ENCODE measurements at places on chromosomes 4 and X.

- no peak for DNase-seq
Observed at GRCh38 chr4:140049849-140050637, 103.9 kb downstream of the MAML3 start.

GRCh38 chrX:107000013-107000515 lies at the start of gene MORC4:
Gene MORC4 (minus strand): TSS chrX:107000212. CDS start chrX:106999969, 243 bp downstream.
- DNase-seq, result peak; percentile 58

- DNase-seq, result peak; percentile 44
Observed at GRCh38 chrX:154750301-154751202, at the start of gene GAB3. Gene GAB3 (minus strand): TSS chrX:154751077. CDS start chrX:154751025, 52 bp downstream.

DNA sequence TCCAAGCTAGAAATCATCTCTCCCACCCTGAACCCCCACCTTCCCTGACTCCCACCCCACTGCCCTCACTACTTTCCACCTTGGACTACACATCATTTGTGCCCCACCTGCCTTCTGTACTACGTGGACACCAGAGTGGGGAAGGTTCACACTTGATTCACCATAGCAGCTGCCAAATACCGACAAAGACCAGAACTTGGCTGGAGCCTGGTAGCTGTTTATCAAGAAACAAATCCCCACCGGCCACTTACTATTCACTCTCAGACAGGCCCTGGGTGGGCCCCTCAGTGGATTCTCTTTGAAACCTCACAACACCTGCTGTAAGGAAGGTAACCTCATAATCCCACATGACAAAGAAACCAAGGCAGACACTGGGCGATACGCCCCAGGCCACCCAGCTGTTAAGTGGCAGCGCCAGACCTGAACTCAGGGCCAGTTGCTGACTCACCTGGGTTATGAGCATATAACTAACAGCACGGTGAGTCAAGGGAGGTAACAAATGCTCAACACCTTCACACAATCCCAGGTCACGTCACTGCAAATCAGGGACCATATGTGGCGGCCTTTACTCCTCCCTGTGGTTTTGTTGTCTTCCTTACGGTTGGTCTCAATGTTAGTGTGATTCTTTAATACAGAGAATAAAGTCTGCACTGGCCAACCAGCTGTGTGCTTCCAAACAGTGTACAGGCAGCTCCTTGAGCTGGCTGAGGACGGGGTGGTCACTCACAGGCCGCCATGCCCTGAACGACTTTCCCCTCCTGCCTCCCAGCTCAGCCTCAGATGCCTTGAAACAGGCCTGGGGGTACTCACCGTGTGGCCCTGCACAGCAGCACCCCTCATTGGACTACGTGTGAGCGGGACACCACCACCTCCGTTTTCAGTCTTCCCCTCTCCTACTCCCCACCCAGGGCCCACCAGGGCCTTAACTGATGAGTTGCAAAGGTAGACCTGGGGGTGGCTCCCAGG lies 7.5 kb downstream of the WDR1 start:
- no peak for DNase-seq

- DNase-seq, result no peak
Observed at GRCh38 chr4:108919226-108919893, 156.5 kb upstream of the ETNPPL start.

DNA sequence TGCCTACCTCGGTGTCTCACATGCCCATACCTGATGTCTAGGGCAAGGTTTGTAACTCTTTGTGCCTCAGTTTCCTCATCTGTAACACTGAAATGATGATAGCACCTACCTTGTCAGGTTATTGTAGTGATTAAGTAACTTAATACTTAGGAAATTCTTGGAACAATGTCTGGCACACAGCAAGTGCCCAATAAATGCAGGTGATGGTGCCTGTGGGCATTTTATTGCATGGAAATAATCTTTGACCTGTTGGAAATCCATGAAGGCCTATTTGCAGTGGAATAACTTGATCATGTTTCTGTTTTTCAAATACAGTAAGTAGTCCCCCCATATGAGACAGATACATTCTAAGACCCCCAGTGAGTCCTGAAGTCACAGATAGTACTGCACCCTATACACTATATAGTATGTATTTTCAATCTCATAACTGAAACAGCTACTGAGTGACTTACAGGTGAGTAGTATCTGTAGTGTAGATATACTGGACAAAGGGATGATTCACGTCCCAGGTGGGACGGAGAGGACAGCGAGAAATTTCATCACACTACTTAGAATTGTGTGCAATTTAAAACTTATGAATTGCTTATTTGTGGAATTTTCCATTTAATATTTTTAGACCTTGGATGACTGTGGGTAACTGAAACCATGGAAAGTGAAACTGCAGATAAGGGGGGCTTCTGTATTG lies 42.1 kb downstream of the AFF1 start:
- DNase-seq, result no peak

GRCh38 chr4:108148316-108148715 lies 20.4 kb downstream of the LEF1 start:
- DNase-seq, result no peak

GRCh38 chrX:27599928-27600327 lies 9.8 kb downstream of the DCAF8L2 start:
- DNase-seq, result no peak

- DNase-seq, result no peak
Observed at GRCh38 chrX:127124871-127125270, 305.3 kb downstream of the PRR32 start.

- no peak for DNase-seq
Observed at GRCh38 chrX:20980426-20980825, 393.8 kb upstream of the CNKSR2 start.

- DNase-seq, result no peak
Observed at GRCh38 chr4:2423695-2424094, 4.9 kb downstream of the CFAP99 start.

DNA sequence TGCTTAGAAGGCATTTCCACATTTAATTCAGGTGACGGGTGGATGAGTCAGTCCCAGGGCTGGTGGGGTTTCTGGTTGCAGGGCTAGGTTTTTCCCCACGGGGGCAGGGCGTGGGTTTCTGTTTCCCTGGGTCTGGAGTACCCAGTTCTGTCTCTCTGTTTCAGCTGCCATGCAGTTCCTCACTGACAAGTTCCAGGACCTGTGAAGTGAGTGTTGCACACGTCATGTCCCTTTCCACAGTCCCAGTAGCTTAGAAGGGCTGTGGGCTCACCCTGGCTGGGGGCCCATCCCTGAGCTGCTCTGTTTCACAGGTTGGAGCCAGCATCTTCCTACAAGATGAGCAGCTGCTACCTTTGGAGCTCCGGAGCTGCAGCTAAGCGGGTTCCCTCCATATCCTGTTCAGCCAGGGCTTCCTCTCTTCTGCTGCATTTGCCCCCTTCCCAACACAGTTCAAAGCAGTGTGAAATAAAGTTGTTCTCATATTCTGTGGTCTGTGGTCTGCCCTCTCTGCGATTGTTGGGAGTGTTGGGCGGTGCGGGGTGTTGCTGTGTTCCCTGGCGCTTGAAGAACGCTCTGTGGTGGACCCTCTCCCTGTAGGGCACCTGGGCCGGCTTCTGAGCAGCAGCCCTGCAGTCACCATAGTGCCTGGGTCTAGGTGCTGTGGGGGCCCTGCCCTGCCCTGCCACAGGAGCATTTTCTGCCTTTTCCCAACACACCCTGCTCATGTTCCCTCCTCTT lies 3.9 kb downstream of the LOC101059915 start:
- DNase-seq, result no peak

- no peak for DNase-seq
Observed at GRCh38 chrX:63739885-63740284, 45.1 kb downstream of the ARHGEF9 start.

- DNase-seq, result no peak
Observed at GRCh38 chr4:65467068-65467680, 203.1 kb downstream of the EPHA5 start.

GRCh38 chr4:129916991-129917390 lies 821.0 kb downstream of the C4orf33 start:
- DNase-seq, result no peak

DNA sequence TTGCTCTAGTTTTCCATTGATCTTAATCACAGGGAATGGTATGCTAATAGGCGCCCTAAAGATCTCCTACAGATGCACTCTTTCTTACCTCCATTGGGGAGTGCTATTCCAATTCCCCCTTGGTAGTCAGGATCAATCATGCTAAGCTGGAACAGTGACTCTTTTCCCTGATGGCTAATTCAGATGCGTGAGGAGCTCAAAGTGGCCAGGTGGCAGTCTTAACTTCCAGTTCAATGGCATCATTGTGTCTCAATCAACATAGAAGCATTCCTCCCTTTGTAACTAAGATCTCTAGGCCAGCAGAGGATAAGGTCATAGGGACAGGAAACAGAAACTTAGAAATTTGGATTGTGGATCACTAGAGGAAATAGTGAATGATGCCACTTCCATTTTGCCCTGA lies 216.8 kb downstream of the GRID2 start:
- DNase-seq, result no peak

- DNase-seq, result peak; percentile 49
Observed at GRCh38 chr4:101730291-101731117, 60.0 kb upstream of the BANK1 start.

DNA sequence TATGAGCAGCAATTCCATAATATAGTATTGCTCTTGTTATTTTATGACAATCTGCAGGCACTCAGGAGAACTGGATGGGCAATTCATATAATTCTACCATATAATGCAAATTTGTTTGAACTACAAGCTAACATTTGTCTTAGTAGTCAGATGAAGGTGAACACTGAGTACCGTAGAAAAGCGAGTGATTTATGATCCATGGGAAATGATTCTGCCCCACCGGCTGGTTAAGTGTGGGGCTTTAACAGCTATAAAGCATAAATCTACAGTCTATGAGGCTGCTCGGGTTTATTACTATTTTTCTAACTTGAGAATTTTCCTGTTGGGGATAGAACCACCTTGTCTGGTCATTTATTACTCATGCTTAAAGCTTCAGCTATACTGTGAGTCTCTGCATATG lies 275.5 kb downstream of the PCDH10 start:
- DNase-seq, result no peak

- peak; percentile 2 for DNase-seq
Observed at GRCh38 chrX:66042307-66043077, 2.6 kb upstream of the VSIG4 start.

DNA sequence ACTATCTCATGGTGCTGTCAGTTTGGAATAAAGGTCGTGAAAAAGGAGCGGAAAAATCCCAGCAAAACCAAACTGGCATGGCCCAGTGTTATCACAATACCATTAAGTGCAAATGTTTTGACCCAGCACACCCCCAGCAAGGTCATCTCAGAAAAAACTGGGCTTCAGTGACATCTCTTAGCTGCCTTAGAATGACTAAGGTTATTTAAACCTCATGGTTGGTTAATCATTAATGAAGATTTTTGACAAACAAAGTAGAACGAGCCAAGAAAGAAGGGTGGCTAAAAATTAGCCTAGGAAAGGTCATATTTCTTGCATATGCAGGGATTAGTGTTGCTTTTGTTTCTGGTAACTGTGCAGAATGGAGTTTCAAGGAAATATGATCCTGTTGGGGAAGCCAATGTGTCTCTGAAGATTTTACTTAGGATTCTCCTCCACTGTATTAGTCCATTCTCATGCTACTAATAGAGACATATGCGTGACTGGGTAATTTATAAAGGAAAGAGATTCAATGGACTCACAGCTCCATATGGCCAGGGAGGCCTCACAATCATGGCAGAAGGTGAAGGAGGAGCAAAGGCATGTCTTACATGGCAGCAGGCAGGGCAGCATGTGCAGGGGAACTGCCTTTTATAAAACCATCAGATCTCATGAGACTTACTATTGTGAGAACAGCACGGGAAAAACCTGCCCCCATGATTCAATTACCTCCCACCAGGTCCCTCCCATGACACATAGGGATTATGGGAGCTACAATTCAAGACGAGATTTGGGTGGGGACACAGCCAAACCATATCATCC lies 83.5 kb downstream of the CHRNA9 start:
- no peak for DNase-seq

DNA sequence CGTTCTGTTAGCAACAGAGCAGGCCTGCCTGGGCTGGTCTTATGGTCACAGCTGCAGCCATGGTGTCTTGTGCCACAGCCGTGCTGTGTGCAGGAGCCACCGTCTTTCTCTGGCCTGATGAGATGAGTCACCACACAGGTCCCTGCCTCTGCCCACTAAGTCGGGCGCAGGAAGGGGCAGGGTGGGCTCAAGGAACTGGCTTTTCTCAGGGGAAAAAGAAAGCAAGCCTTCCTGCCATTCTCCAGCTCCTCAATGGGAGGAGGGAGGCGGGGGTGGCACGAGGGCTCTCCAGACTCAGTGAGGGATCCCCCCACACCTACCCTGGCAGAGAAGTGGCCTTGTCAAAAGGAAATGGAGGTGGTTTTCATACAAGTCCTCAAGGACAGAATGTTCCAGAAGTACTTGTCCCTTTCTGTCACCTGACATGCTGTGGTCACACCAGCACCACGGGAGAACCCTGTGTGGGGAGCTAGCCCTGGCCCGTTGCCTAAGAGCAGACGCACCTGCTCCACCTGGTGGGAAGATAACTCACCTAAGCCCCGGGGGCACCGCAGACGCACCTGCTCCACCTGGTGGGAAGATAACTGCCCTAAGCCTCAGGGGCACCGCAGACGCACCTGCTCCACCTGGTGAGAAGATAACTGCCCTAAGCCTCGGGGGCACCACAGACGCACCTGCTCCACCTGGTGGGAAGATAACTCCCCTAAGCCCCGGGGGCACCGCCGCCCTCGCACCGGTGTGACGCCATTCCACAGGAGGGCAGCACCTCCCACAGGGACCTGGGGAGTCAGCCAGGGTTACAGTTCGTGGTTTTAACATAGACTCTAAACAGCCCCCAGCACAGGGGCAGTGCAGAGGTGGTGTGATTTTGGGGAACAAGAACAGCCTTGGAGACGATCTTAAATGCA lies 18.5 kb downstream of the UVSSA start:
- no peak for DNase-seq

- DNase-seq, result no peak
Observed at GRCh38 chrX:150941580-150941979, 41.6 kb upstream of the HMGB3 start.

DNA sequence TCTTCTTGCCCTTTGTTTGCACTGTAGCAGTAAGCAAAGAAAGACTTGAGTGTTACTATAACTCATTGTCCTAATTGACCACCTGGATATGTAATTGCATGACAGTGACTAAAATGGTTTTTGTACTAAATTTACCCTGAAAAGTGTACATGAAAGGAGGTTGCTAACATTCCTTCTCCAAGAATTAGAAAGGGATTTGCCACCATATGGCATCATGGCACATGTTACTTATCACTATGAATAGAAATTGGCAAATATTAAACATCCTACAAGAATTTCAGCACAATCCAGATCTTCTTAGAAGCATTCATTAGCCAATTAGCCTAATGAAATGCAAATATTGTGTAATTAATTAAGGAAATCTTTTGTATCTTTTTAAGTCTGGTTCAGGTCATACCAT lies 834.2 kb downstream of the STPG2 start:
- DNase-seq, result no peak

Measured in stimulated activated naive CD8-positive, alpha-beta T cell treated with anti-CD3 and anti-CD28 coated beads, Interleukin-15, amount 100 ng/mL, for 72 hours (primary cell).